ENCODE measurements at places on chromosomes 1 and 21. TPM values are rescaled to one million over a fixed set of nuclear protein-coding genes. Genes with fewer than 3 reads are reported as not detected.
A peak's percentile ranks its signal among the peaks of the same experiment; 100 is the strongest.

Gene JAM2
- 11.7 TPM for total RNA-seq

Gene ACOT11
- total RNA-seq, result 10.0 TPM

Gene CFHR3
- 0.11 TPM for total RNA-seq

Gene SPATA21
- not detected for total RNA-seq

Gene LCE3D
- not detected for total RNA-seq

Gene RPE65
- total RNA-seq, result not detected

Gene OR2L5
- not detected for total RNA-seq

Gene IVL
- total RNA-seq, result not detected

Gene NUP210L
- 0.07 TPM for total RNA-seq

Gene SPATA1
- total RNA-seq, result 0.91 TPM

Gene BMP8B
- total RNA-seq, result 0.28 TPM

Gene GPR153
- 3.1 TPM for total RNA-seq

Gene UQCRHL
- total RNA-seq, result 0.74 TPM

DNA sequence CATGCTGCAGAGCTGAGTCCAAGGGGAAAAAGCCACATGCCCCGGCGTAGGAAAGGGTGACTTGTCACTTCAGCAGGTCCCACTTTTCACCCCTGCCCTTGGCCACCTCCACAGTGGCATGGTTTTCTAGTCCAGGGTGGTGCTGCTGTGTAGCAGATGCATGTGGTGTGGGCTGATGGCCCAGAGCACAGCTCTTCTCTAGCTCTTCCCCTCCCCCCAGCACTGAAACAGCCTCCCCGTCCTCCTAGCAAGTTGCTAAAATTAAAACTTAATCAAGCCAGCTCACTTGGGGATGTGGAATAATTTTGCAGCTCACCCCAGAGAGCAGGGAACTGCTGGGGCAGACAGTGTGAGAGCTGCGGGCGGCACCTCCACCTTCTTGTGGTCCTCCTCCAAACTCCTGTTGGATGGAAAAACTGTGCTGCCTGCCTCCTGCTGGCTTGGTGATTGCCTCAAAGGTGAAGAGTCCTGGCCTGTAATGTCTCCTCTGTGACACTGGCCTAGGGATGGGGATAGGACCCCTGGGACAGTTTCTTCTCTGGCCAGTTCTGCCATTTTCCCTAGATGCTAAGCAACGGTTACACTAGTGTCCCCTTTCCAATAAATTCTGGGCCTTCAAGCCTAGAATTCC, 91.6 kb downstream of the RNF220 start:
- DNase-seq, result no peak

DNA sequence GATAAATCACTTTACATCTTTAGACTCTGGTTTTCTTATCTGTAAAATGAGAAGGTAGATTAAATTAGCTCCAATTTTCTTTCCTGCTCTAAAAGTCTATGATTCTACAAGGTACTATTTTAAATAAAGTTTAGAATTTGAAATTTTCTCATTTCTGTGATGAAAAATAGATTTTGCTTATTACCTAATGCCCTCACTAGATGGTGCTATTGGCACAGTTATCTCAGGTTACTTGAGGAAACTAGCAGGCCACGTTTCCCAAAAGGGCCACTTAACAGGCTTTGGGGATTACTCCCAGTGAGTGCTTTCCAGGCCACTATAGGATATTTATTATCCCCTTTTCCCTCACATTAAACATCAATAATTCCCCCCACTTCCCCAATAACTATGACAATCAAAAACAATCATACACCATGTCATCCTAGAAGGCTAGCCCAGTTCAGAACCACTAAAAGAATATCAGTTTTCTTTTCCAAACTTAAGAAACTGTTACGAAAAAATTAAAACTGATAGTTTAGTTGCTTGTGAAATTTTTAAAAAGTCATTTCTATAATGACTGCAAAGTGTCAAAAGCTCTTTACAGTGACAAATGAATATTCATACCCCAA, 30.6 kb downstream of the OMA1 start:
- DNase-seq, result peak; percentile 66

GRCh38 chr1:65420590-65421350, at the start of the genes LEPR and LEPROT:
TSS of gene LEPR (plus strand) at chr1:65420668. CDS start at chr1:65565566, 144,898 bp downstream.
TSS of gene LEPROT (plus strand) at chr1:65420668. CDS start at chr1:65420725, 57 bp downstream.
- DNase-seq, result no peak

- DNase-seq, result no peak
Observed at GRCh38 chr1:176838276-176838995, 326.1 kb downstream of the ASTN1 start.

DNA sequence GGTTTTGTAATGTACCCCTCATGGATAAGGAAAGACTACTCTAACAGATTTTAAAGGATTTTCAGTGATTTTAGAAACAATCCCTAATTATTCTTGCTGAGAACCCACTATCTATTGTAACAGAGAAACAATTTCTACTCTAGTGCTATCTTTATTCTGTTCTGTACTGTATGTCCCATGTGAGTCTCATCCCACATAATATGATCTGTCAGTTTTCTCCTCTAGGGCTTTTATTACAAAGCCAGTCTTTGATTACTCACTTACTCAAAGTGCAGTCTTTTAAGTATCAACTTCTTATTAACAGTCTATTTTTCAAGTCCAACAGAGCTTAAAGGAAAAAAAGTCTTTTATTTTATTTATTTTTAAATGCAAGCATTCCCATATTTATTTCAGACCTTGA, 54.8 kb downstream of the CTH start:
- no peak for DNase-seq

DNA sequence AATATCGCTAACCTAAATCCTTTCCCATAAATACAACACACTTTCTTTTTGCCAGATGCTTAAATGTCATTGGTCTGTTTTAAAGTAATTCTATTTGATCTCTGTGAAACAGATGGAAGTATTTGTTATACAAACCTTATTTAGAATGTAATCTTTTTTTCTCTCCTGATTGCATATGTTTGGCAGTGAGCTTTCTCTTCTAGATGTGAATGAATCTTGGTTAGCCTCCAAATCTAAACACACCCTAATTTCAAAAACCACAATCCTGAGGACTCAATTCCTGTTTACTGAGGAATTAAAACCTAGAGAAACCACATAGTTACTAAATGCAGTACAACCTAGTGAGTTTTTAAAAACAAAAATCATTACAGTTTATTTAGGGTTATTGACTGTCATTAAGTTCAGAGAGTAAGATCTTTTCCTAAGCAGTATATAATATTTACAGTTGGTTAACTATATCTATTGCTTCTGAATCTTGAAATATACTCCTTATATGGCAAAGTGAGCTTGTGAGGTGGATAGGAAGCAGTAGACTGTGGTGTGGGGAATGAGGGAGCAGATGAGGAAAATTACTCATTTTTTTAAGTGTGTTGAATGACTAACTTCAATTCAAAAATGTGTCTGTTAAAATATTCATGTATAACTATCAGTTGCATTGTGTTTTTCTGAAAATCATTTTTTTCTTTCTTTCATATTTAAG, 218.7 kb downstream of the FMN2 start:
- no peak for DNase-seq

- DNase-seq, result no peak
Observed at GRCh38 chr1:219990782-219991510, 55.4 kb downstream of the EPRS1 start.

GRCh38 chr1:227938911-227939790, 8.6 kb downstream of the WNT9A start:
- no peak for DNase-seq

DNA sequence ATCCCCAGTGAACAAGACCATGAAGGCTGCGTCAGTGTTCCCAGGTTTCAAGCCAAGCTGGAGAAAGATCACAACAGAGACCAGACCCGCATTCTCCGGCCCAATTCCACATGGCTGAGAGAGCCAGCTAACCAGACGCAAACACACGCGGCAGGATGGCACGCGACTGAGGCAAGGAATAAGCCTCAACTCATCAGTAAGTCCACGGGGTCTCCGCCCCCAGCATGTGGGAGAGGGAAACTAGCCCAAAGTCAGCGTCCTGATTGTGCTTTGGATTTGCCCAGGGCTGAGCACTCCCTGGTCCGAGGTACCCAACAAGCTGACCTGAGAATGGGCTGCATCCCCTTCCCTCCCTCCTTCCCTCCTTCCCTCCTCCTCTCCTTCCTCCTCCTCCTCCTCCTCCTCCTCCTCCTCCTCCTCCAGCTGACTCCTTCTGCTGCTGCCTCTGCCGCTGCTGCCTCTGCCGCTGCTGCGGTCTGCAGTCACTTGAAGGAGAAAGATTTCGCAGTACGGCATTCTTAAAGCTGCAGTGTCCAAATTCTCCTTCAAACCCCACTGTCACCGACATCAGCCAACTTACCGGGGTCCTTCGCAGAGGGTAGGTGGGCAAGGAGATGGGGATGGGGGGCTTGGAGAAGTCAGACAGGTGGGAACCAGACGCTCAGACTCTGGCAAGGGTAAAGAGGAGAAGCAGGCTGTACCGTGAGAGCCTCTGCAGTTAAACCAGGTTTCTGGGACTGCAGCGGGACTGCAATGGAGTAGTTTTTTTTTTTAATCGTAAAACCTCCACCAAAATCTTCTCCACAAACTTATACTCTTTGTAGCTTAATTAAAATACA, 33.0 kb upstream of the H6PD start:
- DNase-seq, result no peak

DNA sequence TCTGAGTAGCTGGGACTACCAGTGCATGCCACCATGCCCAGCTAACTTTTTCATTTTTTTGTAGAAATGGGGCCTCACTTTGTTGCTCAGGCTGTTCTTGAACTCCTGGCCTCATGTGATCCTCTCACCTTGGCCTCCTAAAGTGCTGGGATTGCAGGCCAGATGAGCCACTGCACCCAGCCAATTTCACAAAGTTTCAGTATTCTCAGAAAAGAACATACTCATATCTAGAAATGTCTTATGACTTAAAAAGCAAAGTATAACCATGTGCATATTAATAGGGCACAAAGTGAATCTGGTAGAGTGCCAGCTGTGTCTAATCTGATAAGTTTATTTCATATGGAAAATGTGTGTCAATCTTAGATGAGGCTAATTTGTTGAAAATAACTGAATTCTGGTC, 87.5 kb upstream of the CACYBP start:
- no peak for DNase-seq

DNA sequence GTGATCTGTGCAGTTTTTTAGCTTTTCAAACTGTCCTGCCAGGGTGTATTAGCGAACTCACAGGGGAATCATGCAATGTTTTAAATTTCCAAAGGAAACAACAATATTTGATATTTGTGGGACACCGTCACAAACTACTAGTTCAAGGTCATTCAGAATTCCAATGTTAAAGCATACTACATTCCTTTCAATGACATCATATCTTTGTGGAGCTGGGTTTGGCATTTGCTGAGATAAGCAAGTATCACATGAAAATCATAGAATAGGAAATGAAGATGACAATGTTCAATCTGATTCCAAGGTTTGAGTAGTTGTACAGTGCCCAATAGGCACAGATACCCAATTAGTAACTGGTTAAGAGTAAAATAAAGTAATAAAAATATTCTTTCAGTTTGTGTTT, 35.6 kb downstream of the NUF2 start:
- no peak for DNase-seq

- no peak for DNase-seq
Observed at GRCh38 chr1:81264976-81265375, 535.8 kb upstream of the ADGRL2 start.

DNA sequence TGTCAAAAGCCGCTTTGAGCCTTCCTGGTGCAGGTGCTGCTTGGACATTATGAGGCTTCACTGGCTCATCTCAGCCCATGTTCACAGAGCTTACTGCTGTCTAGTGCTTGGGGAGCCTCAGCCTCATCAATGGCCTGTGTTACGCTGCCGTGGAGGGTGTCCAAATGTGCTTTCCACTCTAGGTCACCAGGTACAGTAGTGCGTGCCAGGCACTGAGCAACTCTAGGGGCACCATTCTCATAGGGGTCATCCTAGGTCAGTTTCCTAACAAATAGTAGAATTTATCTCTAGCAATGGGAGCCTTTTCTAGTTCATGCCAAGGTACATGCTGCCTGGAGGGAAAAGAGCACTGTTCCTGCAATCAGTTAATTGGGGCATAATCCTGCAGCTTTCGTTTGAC, 193.8 kb downstream of the DYRK1A start:
- DNase-seq, result no peak

DNA sequence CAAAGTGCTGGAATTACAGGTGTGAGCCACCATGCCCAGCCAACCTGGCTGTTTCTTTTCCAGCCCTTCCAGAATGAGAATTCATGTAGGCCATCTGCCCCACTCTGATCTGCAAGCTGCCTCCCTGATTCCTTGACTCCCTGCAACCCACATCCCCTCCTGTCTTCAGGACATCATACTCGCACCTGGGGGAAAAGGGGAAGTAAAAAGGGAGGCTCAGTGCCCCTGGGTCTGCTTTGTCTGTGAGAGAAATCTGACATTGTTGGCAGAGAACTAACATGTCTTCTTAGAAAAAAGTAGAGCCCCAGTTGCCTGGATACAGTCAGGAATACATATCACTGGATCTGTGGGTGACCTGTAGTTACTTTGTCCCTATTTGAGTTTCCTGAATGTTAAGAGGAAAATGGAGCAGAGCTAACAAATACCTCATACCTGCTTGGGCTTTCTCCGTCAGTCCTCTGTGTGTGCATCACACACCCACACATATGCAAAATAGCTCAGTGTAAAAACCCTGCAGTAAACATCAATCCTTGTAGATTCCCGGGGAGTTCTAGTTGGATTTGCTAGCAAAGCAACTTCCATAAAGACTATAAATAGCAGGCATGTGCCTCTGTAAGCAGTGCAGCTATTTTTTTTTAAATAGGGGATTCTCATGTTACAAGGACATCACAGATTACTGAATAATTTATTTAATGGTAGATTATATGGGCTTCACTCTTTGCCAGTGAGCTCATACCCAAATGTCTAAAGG, 62.9 kb downstream of the TEX35 start:
- no peak for DNase-seq

- no peak for DNase-seq
Observed at GRCh38 chr1:190904091-190904695, 426.5 kb upstream of the BRINP3 start.

GRCh38 chr1:41291195-41291594, 49.1 kb upstream of the SCMH1 start:
- no peak for DNase-seq

- DNase-seq, result no peak
Observed at GRCh38 chr1:115329965-115330364, 8.1 kb downstream of the NGF start.

GRCh38 chr1:41919764-41920397, 1.2 kb upstream of the HIVEP3 start:
- peak; percentile 34 for DNase-seq

DNA sequence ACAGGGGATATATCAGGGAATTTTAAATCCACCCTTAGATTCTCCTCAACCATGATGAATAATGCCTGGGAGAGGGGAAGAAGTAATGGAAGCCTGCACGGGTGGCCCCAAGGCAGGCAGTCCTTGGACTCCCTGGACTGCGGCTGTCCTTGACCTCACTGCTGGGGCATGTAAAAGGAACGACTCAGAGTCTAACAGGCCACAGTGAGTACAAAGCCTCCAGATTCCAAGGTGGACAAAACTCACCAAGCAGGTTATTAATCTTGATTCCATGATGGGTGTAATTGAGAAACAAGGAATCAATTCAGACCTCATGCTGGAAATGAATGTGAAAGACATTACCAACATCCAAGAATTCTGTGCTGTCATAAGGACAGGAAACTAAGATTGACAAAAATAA, 13.0 kb upstream of the ARHGAP29 start:
- no peak for DNase-seq

All from adrenal gland (tissue), 19 donors.